ENCODE measurements at places on chromosomes 12 and 14. TPM values are rescaled to one million over a fixed set of nuclear protein-coding genes. Genes with fewer than 3 reads are reported as not detected.

The RASSF8 gene
- 9.0 TPM for total RNA-seq

The BCL2L2 gene
- 14.6 TPM for total RNA-seq

The NTS gene
- total RNA-seq, result 51.2 TPM

The PAPLN gene
- total RNA-seq, result 5.7 TPM

All from A549 treated with GW870086 at 1 μM for 4 hours (cell line).